Pancreas (tissue), 10 donors: ENCODE measurements at places on chromosomes 7 and 10. TPM values are rescaled to one million over a fixed set of nuclear protein-coding genes. Genes with fewer than 3 reads are reported as not detected.

Gene GCC1
- polyA plus RNA-seq = 4.3 TPM

Gene SFRP5
- 148 TPM for polyA plus RNA-seq

Gene LDB3
- polyA plus RNA-seq = 1.3 TPM

Gene LRIT2
- not detected for polyA plus RNA-seq

Gene ITIH2
- not detected for polyA plus RNA-seq

Gene NSUN6
- polyA plus RNA-seq = 8.4 TPM

Gene ZNF239
- polyA plus RNA-seq = 4.8 TPM

Gene C7orf57
- polyA plus RNA-seq = not detected

Gene HYAL4
- polyA plus RNA-seq = not detected

Gene FAM241B
- 7.5 TPM for polyA plus RNA-seq

- DNase-seq = no peak
- no peak overlapping the region for H3K27ac ChIP-seq
- peak overlapping the region; percentile 34 for H3K4me3 ChIP-seq
- no peaks in the 10 kb centered on the region for H3K36me3 ChIP-seq
- H3K4me1 ChIP-seq = no peaks in the 10 kb centered on the region
Observed at GRCh38 chr10:100346351-100346764, 675 bp upstream of the SCD start.

GRCh38 chr7:95758187-95758586 is 14.2 kb upstream of the DYNC1I1 start:
- DNase-seq = no peak
- no peaks in the 10 kb centered on the region for H3K27me3 ChIP-seq
- H3K36me3 ChIP-seq = no peaks in the 10 kb centered on the region
- H3K4me3 ChIP-seq = no peak overlapping the region

- H3K27ac ChIP-seq = no peak overlapping the region
- no peak for DNase-seq
- no peaks in the 10 kb centered on the region for H3K4me1 ChIP-seq
- H3K36me3 ChIP-seq = no peaks in the 10 kb centered on the region
- no peak overlapping the region for H3K4me3 ChIP-seq
- H3K27me3 ChIP-seq = no peaks in the 10 kb centered on the region
Observed at GRCh38 chr7:76155938-76156337, 45.8 kb upstream of the SRRM3 start.

DNA sequence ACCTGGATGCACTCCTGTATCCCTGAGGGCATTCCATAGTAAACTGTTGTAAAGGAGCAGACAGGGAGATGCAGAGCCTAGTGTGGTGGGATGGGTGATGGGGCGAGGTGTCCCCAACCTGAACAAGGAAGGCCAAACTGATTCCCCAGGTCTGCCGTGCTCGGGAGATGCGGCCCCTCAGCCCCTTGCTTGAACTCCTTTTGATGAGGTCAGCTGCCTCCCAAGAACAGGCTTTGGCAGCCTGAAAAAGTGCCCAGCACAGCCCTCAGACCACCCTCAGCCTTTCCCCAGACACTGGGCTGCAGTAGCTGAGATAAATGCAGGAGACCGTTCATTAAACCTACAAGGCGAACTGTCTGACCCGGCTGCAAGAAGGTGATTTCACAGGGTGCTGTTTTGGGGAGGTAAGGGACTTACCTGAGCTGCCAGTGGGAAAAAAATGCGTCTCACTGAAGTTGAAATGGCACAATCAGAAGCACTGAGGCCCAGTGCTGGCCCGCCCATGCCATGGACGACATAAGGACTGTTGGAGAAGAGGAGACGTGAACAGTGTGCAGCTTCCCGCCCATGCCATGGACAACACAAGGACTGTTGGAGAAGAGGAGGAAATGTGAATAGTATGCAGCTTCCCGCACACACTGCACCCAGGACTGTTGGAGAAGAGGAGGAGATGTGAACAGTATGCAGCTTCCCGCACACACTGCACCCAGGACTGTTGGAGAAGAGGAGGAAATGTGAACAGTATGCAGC is 148.4 kb upstream of the FAM20C start:
- H3K4me1 ChIP-seq = no peaks in the 10 kb centered on the region
- no peaks in the 10 kb centered on the region for H3K36me3 ChIP-seq
- no peak for DNase-seq
- no peak overlapping the region for H3K27ac ChIP-seq
- no peak overlapping the region for H3K4me3 ChIP-seq

DNA sequence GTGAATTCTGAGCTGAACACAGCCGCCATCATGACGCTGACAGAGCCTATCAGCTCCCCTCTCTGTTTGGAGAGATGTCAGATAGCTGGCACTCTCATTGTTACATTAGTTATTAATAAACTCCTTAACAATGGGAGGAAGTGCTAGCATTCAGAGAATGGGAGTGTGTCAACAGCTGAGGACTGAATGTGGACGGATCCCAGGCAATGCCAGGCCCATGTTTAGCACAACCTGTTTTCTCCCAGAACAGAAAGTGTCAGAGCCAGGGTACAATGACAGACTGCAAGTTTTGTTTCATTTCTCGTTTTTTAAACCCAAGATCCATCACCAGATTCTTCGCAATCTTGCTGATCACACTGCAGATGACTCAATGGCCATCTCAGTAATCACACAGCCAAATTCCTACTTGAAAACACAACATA is 99.6 kb downstream of the PRPF18 start:
- H3K36me3 ChIP-seq = peaks cover 6% of the 10 kb centered on the region
- no peak for DNase-seq
- no peaks in the 10 kb centered on the region for H3K27me3 ChIP-seq
- H3K27ac ChIP-seq = no peak overlapping the region
- H3K4me1 ChIP-seq = no peaks in the 10 kb centered on the region

DNA sequence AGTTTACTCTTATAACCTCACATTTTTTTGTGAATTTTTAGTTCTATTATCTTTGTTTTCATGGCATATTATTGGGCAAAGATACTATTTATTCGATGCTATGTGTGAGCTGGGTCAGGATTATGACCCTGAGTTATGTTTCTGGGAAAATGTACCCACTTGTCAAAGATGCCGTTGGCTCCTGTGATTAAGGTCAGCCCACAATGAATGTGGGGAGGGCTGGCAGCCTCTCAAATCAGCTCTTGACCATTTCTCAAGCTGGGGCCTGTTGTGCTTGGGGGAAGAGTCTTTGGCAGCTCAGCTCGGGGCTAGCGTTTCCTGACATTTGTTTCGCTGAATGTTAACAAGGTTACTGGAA is 97.5 kb downstream of the TCF7L2 start:
- H3K36me3 ChIP-seq = no peaks in the 10 kb centered on the region
- H3K27ac ChIP-seq = no peak overlapping the region
- no peaks in the 10 kb centered on the region for H3K27me3 ChIP-seq
- DNase-seq = no peak
- H3K4me1 ChIP-seq = peaks cover 7% of the 10 kb centered on the region

GRCh38 chr7:50355817-50356178 is 51.3 kb downstream of the IKZF1 start:
- H3K4me3 ChIP-seq = no peak overlapping the region
- no peaks in the 10 kb centered on the region for H3K4me1 ChIP-seq
- DNase-seq = no peak

GRCh38 chr10:10540398-10540797 is 477.3 kb upstream of the CELF2 start:
- DNase-seq = no peak
- H3K27me3 ChIP-seq = no peaks in the 10 kb centered on the region
- H3K4me3 ChIP-seq = no peak overlapping the region

DNA sequence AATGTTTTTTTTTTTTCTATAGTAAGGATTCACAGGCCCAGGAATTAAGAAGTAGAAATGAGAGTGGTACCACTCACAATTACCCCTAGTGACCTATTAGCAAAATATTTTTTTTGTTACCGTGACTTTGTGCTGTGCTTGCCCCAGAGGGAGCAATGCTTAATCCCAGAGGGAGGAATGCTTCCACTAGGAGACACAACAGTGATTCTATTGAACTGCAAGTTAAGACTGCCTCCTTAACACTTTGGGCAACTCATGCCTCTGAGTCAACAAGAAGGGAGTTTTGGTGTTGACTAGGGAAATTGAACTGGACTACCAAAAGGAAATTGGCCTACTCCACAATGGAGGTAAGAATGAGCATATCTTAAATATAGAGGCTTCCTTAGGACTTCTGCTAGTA is 17.2 kb upstream of the MEOX2 start:
- no peak overlapping the region for H3K27ac ChIP-seq
- no peak overlapping the region for H3K4me3 ChIP-seq
- DNase-seq = no peak
- H3K27me3 ChIP-seq = no peaks in the 10 kb centered on the region
- no peaks in the 10 kb centered on the region for H3K4me1 ChIP-seq

GRCh38 chr10:122073508-122073907 is 84.5 kb downstream of the TACC2 start:
- DNase-seq = no peak
- H3K4me1 ChIP-seq = peaks cover 7% of the 10 kb centered on the region
- H3K27me3 ChIP-seq = no peaks in the 10 kb centered on the region
- no peaks in the 10 kb centered on the region for H3K36me3 ChIP-seq

- no peaks in the 10 kb centered on the region for H3K36me3 ChIP-seq
- peaks cover 4% of the 10 kb centered on the region for H3K4me1 ChIP-seq
Observed at GRCh38 chr7:27139334-27140125, 4.0 kb downstream of the HOXA5 start.

DNA sequence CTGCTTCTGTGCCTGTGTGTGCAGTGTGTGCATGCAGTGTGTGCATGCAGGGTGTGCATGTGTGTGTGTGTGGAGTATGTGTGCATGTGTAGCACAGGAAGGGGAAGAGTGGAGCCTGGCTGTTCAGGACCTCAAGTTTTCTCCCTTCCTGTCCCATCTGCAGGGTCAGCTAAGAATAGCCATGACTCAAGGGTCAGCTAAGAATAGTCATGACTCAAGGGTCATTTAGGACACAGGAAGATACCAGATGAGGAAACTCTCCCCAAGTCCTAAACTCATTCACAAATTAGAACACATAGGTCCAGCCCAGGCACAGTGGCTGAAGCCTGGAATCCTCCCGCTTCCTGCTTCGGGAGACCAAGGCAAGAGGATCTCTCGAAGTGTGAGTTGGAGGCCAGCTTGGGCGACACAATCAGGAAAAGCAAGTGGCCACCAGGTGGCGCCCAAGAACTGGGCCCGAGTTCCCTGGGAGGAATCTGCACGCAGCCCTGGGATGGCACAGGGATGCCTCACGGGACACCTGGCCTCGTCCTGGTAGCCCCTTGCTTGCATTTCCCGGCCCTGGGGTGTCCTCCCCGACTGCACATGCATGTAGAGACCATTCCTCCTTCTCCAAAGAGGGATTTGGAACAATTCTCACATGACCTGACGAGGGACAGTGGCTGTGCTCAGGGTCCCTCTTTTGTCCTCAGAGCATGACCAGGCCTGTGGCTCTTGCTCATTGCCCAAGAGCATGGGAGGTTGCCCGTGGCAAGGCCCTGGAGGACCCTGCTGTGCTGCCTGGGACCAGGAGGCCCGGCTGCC is 21.4 kb upstream of the VOPP1 start:
- H3K27me3 ChIP-seq = no peaks in the 10 kb centered on the region
- no peaks in the 10 kb centered on the region for H3K4me1 ChIP-seq
- no peak for DNase-seq
- no peak overlapping the region for H3K27ac ChIP-seq
- H3K4me3 ChIP-seq = no peak overlapping the region
- no peaks in the 10 kb centered on the region for H3K36me3 ChIP-seq

GRCh38 chr10:100930368-100930767 is 17.6 kb downstream of the SLF2 start:
- H3K4me3 ChIP-seq = no peak overlapping the region
- peaks cover 20% of the 10 kb centered on the region for H3K36me3 ChIP-seq
- H3K27ac ChIP-seq = no peak overlapping the region
- no peak for DNase-seq
- no peaks in the 10 kb centered on the region for H3K27me3 ChIP-seq

DNA sequence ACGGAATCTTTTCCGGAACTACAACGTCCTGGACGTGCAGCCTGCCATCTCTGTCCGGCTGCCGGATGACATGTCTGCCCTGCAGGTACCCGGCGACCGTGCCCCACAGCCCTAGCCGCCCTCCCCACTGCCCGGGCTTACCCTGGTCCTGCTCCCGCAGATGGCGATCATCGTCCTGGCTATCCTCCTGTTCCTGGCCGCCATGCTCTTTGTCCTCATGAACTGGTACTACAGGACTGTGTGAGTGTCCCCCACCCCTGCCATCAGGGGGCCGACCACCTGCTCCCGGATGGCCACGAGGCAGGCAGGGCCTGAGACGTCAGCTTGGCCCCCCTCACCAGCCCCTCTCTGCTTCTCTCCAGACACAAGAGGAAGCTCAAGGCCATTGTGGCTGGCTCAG is 38.0 kb upstream of the VSIR start:
- H3K4me3 ChIP-seq = no peak overlapping the region
- H3K36me3 ChIP-seq = no peaks in the 10 kb centered on the region
- H3K27ac ChIP-seq = no peak overlapping the region
- no peaks in the 10 kb centered on the region for H3K4me1 ChIP-seq

GRCh38 chr10:3027866-3028265 is 39.5 kb upstream of the PFKP start:
- no peaks in the 10 kb centered on the region for H3K4me1 ChIP-seq
- no peaks in the 10 kb centered on the region for H3K27me3 ChIP-seq

- H3K4me1 ChIP-seq = no peaks in the 10 kb centered on the region
- H3K4me3 ChIP-seq = no peak overlapping the region
- H3K27me3 ChIP-seq = no peaks in the 10 kb centered on the region
- no peak for DNase-seq
- no peaks in the 10 kb centered on the region for H3K36me3 ChIP-seq
Observed at GRCh38 chr7:31370609-31371008, 30.1 kb upstream of the NEUROD6 start.

GRCh38 chr10:63713191-63714144 is 192.3 kb downstream of the REEP3 start:
- H3K4me1 ChIP-seq = peaks cover 45% of the 10 kb centered on the region
- H3K27me3 ChIP-seq = no peaks in the 10 kb centered on the region
- peak overlapping the region; percentile 89 for H3K27ac ChIP-seq
- no peak overlapping the region for H3K4me3 ChIP-seq

- no peaks in the 10 kb centered on the region for H3K4me1 ChIP-seq
- H3K36me3 ChIP-seq = no peaks in the 10 kb centered on the region
- DNase-seq = no peak
- H3K27ac ChIP-seq = no peak overlapping the region
- no peaks in the 10 kb centered on the region for H3K27me3 ChIP-seq
Observed at GRCh38 chr7:53218730-53219504, 183.5 kb downstream of the POM121L12 start.

GRCh38 chr10:132990684-132991545 is 48.5 kb upstream of the CFAP46 start:
- no peak for DNase-seq
- H3K4me3 ChIP-seq = no peak overlapping the region
- H3K36me3 ChIP-seq = no peaks in the 10 kb centered on the region
- H3K27ac ChIP-seq = no peak overlapping the region
- no peaks in the 10 kb centered on the region for H3K4me1 ChIP-seq

DNA sequence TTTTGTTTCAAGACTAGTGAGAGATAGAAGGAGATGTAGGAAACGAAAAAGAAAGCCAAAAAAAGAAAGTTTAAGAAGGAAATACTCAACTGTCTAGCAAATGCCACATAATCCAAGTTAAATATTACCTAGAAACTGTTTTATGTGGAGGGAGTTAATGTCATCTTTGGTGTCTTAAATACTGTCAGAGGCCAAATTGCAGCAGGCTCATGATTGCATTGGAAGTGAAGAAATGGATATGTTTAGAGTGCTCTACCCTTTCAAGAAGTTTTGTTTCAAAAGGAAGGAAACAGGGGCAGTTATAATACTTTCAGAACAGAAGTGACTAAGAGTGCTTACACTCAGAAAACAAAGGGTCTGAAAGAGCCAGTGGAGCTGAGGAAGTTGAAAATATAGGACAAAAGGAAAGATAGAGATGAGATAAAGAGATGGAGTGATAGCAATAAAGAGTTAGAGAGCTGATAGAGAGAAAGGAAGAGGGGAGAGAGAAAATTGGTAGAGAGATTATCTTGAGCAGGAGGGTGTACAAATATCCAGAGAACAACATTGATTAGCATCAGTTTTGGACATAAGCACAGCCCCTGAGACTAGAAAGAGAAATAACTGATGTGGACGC is 28.0 kb upstream of the GNAI1 start:
- H3K27me3 ChIP-seq = no peaks in the 10 kb centered on the region
- no peak overlapping the region for H3K27ac ChIP-seq
- no peaks in the 10 kb centered on the region for H3K36me3 ChIP-seq
- H3K4me1 ChIP-seq = no peaks in the 10 kb centered on the region
- DNase-seq = no peak
